ENCODE measurements at places on chromosomes 1 and 21. TPM values are rescaled to one million over a fixed set of nuclear protein-coding genes. Genes with fewer than 3 reads are reported as not detected.

DNA sequence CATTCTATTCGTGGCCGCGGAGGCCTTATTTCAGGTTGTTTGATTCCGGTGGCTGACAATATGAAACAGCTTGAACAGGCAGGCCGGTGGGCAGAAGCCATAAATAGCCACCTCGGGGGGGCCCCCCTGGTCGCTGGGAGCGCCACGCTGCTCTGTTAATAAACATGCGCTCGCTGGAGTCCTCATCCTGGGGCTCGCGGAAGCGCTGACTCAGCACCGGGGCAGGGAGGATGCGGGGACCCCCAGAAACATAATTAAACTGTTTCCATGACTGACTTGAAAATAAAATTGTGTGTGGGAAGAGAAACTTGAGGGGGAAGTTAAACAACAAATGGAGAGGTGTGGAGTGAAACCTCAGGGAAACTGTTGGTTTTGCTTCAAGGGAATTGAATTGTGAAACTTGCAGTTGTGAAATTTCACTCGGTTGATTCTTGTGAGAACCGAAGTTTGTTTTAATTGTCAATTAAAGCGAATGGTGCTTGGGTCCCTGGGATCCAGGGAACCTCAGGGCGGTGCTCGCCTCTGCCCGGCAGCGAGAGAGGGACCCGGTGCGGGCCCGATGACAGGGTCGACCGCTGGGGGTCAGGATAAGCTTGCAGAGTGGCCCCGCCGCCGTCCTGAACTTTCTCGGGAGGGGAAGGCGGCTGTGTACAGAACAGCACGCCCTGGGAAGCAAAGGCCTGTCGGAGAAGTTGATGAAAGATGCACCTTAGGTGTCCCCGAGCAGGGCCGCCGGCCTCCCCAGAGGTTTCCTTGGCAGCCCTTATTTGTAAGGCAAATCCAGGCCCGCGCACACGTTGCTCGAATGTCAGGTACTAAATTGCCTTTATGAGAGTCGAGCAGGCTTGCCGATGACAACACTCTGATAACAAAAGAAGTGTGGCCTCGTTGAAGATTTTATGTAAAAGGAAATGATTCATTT is 176.9 kb upstream of the LMO4 start:
- no peaks in the 10 kb centered on the region for H3K36me3 ChIP-seq
- H3K27me3 ChIP-seq, result no peaks in the 10 kb centered on the region
- no peak overlapping the region for H3K4me3 ChIP-seq
- H3K4me1 ChIP-seq, result peaks cover 6% of the 10 kb centered on the region
- no peak overlapping the region for H3K27ac ChIP-seq

DNA sequence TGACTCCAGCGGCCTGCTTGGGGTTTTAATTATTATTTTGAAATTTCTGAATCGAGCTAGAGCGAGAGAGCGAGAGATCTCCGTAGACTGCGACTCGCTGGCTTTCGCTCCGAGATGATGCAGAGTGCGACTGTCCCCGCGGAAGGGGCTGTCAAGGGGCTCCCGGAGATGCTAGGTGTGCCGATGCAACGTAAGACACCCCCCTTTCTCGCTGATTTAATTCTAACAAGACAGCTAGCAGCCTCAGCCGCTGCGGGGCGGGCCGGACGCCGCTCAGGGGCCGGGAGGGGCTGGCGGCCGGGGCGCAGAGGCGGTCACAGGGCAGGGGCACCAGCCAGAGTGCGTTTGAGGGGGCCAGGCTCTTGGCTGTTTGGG is 339 bp downstream of the LHX4 start:
- peak overlapping the region; percentile 71 for H3K4me3 ChIP-seq
- peaks cover 14% of the 10 kb centered on the region for H3K4me1 ChIP-seq
- no peaks in the 10 kb centered on the region for H3K36me3 ChIP-seq
- no peak for DNase-seq
- H3K27ac ChIP-seq, result no peak overlapping the region
- H3K27me3 ChIP-seq, result peaks cover 45% of the 10 kb centered on the region

DNA sequence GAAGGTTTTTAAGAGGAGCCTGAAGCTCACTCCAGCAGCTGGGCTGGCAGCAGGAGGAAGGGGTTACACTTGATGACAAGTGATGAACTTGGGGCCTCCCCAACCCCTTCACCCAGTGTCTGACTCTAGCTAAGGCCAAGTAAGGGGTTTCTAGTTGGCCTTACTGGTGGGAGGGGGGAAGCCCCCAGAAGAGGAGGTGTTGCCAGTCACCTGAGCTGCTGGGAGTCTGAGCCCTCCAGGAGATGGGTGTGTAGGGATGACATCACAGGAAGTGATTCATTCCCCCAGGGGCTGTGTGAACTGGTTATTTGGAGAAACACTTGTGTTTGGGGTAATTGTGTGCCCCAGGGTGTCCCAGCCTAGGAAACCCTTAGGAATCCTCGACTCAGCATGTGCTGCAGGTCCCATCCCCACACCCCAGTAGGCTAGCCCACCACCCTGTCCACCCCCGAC is 3.1 kb downstream of the PADI1 start:
- H3K4me3 ChIP-seq, result no peak overlapping the region
- DNase-seq, result peak; percentile 91
- H3K27me3 ChIP-seq, result no peaks in the 10 kb centered on the region
- peaks cover 35% of the 10 kb centered on the region for H3K4me1 ChIP-seq

URB2 gene
- total RNA-seq, result 24.0 TPM

SPATA1 gene
- total RNA-seq, result 2.9 TPM

- no peak overlapping the region for H3K4me3 ChIP-seq
- no peak for DNase-seq
- 0 out of 2 replicates have a peak, but pooled peaks cover 4% of the 10 kb centered on the region for H3K4me1 ChIP-seq
- H3K27me3 ChIP-seq, result no peaks in the 10 kb centered on the region
- H3K27ac ChIP-seq, result no peak overlapping the region
- no peaks in the 10 kb centered on the region for H3K36me3 ChIP-seq
Observed at GRCh38 chr1:101742509-101742908, 254.2 kb downstream of the OLFM3 start.

- peak; percentile 74 for DNase-seq
- no peak overlapping the region for H3K4me3 ChIP-seq
- H3K36me3 ChIP-seq, result no peaks in the 10 kb centered on the region
- H3K27ac ChIP-seq, result peak overlapping the region; percentile 65
- H3K4me1 ChIP-seq, result peaks cover 18% of the 10 kb centered on the region
Observed at GRCh38 chr1:45410850-45411509, 70.7 kb upstream of the MUTYH start.

DNA sequence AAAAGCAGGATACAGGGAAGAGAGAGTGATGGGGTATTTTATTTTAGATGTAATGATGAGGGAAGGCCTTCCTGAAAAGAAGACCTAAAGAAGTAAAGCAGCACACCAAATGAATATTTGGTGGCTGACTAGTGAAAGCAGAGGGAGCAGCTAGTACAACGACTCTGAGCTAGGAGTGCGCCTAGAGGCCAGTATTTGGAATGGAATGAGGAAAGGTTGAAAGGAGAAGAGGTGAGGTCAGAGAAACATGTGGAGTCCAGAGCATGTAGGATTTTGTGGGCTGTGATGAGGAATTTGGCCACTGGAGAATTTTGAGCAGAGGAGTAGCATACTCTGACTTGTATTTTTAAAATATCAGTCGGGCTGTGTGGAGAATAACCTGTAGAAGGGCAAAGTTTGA is 11.8 kb upstream of the RPL5 start:
- no peak for DNase-seq
- no peak overlapping the region for H3K4me3 ChIP-seq
- no peak overlapping the region for H3K27ac ChIP-seq
- H3K4me1 ChIP-seq, result peaks cover 18% of the 10 kb centered on the region

CYP4A11 gene
- not detected for total RNA-seq

CHI3L1 gene
- not detected for total RNA-seq

OTUD3 gene
- total RNA-seq, result 9.7 TPM

GUCA2B gene
- total RNA-seq, result not detected

DNA sequence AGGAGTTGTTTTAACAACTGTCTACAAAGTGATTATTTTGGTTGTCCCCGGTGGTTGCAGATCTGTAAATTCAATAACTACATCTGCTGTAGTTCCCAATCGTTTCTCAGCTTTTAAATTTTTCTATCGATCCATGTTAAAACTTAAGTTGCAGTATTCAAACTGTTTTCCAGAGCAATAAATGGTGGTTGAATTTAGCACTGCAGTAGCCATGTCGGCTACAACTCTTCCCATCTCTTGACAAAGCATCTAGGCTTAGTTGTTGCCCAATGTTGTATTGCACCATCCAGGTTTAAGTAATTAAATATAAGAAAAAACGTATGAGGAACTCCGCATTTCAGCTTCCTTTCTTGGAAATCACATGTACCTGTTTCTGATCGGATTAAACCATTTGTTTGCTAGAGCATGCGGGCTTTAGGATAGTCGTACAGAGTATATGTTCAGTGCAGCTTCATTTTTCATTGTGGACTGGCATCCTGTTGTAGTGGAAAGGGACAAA is 996 bp downstream of the CNIH4 start:
- no peaks in the 10 kb centered on the region for H3K27me3 ChIP-seq
- peak overlapping the region; percentile 68 for H3K4me3 ChIP-seq
- H3K36me3 ChIP-seq, result no peaks in the 10 kb centered on the region
- DNase-seq, result peak; percentile 24

FLVCR1 gene
- 15.4 TPM for total RNA-seq

TMEM222 gene
- 57.4 TPM for total RNA-seq

IPO9 gene
- total RNA-seq, result 23.6 TPM

OR2M3 gene
- total RNA-seq, result not detected

DNA sequence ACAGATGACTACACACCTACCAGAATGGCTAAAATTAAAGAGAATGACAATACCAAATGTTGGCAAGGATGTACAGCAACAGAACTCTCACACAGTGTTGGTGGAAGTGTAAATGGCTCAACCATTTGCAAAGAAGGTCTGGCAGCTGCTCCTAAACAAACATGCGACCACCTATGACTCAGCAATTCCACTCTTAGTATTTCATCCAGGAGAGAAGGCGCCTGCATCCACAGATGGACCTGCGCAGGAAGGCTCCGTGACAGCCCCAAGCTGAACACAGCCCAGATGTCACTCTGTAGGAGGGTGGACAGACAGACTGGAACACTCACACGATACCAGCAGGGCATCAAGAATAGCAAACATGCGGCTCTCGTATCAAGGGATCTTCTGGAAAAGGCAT is 6.7 kb downstream of the PTTG1IP start:
- H3K27me3 ChIP-seq, result no peaks in the 10 kb centered on the region
- H3K36me3 ChIP-seq, result peaks cover 49% of the 10 kb centered on the region
- no peak overlapping the region for H3K27ac ChIP-seq
- peaks cover 62% of the 10 kb centered on the region for H3K4me1 ChIP-seq

ARTN gene
- total RNA-seq, result 35.5 TPM

DNA sequence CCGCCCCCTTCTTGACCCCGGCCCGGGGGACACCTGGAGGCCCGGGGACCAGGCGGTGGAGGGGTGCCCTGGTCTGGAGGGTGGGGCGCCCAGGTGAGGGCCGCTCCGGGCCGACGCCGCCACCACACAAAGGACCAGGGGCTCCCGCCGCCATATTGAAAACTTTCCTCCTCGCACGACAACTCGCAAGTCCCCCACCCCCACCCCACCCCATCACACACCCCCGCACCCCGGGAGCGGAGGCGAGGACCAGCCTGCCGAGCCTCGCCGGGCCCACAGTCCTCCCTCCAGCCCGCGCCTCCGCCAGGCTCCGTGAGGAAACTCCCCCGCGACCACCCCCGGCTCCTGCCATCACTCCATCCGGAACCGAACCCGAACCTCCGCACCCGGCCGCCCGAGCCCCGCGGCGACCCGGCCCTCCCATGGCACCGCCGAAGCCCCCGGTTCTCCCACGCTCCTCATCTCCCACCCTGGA is 733 bp downstream of the KDM5B start:
- no peaks in the 10 kb centered on the region for H3K27me3 ChIP-seq
- no peaks in the 10 kb centered on the region for H3K36me3 ChIP-seq
- peak overlapping the region; percentile 48 for H3K27ac ChIP-seq
- H3K4me1 ChIP-seq, result peaks cover 51% of the 10 kb centered on the region
- DNase-seq, result no peak

DNA sequence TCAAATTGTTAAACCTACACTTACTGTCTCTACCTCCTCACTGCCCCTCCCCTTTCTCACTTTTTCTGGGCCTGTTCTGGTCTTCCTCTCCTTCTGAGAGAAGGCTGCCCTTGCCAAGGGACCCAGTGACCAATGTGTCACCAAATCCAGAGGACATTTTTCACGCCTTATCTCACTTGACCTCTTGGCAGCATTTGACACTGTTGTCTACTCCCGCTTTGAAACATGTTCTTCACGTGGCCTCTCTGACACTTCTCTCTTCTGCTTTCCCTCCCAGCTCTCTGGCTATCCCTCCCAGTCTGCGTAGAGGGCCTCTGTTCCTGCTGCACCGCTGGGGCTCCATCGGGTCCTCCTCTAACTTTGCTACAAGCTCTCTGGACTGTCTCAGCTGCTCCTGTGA is 25.3 kb downstream of the KCNQ4 start:
- DNase-seq, result no peak
- no peak overlapping the region for H3K27ac ChIP-seq
- no peaks in the 10 kb centered on the region for H3K27me3 ChIP-seq
- H3K36me3 ChIP-seq, result no peaks in the 10 kb centered on the region

DNA sequence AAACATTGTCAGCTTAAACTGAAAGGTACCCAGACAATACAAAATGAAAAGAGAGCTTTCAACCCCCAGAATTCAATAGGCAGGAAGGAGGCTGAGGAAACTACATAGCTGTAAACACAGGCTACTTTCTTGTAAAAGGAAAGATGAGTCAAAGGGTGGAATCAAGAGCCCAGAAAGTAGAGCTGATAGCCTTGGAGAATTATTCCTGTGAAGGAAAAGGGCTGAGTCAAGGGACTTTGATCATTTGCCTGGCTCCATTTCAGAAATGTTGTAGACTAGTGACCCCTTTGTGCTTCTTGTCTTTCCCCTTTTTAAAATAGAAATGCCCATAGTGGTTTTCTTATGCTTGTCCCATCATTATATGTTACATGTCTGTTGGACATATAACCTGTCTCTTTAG is 597.6 kb downstream of the ADGRL2 start:
- H3K4me3 ChIP-seq, result no peak overlapping the region
- no peaks in the 10 kb centered on the region for H3K4me1 ChIP-seq
- no peaks in the 10 kb centered on the region for H3K27me3 ChIP-seq
- H3K36me3 ChIP-seq, result no peaks in the 10 kb centered on the region
- H3K27ac ChIP-seq, result no peak overlapping the region
